A549 (cell line): ENCODE measurements at places on chromosomes 3 and 15.

DNA sequence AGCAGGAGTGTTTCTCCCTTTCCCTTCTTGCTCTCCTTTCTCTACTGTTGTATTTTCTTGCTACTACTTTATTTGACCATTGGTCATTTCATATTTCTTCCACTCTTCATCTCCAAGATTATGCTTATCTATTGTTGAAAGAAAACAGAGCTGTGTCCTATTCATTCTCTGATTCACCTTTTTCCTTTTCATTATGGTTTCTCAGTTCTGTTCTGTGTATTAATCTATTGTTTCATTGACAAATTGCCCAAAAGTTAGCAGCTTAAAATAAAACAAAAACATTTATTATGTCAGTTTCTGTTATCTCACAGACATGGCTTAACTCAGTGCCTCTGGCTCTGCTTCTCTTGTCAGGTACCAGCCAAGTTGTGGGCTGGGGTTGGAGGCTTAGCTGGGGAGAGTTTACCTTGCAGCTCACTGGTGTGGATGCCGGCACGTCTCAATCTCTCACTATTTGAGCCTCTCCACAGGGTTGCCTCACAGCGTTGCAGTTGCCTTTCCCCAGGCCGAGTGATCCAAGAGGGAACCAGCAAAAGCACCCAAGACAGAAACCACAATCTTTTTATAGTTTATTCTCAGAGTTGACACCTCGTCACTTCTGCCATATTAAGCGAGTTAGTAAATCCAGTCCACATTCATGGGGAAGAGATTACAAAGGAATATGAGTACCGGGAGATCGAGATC, 36.9 kb upstream of the FILIP1L start:
- DNase-seq, result no peak

DNA sequence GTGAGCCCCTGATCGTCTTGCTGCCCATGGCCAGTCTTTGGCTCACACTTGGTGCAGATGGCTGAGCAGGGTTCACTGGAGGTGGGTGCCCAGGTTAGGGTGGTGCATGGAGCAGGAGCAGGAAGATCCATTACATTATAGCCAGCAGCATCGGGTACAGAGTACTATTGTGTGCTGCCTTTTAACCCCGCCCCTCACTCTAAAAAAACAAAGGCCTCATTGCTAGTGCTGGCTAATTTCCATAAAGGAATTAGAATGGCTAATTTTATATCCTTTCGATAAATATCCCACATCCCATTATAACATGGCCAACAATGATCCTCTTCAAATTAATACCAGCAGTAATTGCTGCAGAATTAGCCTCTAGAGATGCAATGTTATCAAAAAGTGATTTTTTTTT, 45.8 kb upstream of the PPP4R2 start:
- no peak for DNase-seq

GRCh38 chr15:31384568-31384967, 57.9 kb downstream of the KLF13 start:
- DNase-seq, result no peak

DNA sequence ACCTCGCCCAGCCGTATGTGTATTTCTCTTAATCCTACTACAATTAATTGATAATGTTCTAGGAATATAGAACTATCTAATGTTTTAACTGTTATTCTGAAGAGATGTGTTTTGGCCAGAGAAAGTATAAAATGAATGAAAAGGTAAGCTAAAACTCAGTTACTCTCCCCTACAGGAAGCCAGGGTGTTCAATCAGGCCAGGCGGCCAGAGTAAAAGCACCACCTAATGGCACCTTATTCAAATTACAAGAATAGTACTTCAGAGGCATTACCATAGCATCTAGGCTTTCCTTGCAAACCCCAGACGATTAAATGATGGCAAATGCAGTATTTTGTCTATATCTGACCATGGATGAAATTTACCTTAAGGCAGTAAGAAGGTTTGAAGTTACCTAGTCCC, 10.4 kb downstream of the SLC12A8 start:
- DNase-seq, result peak; percentile 19

- DNase-seq, result no peak
These were observed 83.2 kb downstream of the COL8A1 start for GRCh38 chr3:99721633-99722007.

DNA sequence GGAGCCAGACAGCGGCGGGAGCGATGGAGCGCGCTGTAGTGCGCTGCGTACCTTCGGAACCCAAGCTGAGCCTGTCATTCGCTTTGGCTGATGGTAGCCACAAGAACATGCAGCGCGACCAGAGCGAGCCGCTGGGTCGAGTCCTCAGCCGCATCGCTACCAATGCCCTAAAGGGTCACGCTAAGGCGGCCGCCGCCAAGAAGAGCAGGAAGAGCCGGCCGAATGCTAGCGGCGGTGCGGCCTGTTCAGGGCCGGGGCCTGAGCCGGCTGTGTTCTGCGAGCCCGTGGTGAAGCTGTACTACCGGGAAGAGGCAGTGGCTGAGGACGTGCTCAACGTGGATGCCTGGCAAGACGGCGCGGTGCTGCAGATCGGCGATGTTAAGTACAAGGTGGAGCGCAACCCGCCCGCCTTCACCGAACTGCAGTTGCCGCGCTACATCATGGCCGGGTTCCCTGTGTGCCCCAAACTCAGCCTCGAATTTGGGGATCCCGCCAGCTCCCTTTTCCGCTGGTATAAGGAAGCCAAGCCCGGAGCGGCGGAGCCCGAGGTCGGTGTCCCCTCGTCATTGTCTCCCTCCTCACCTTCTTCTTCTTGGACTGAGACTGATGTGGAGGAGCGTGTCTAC, 498 bp downstream of the PDE12 start:
- DNase-seq, result no peak

GRCh38 chr3:42099020-42099765, 8.0 kb downstream of the TRAK1 start:
- no peak for DNase-seq

GRCh38 chr3:186640473-186640818, 247 bp downstream of the FETUB start:
- peak; percentile 21 for DNase-seq
